Activated CD4-positive, alpha-beta T cell treated with anti-CD3 and anti-CD28 coated beads, Interleukin-10, Interleukin-2, amounts not matched to agents 100 ng/mL and 50 ng/mL, durations not matched to agents 16 hours and 8 hours (primary cell): ENCODE measurements at places on chromosomes 7 and 10.

GRCh38 chr7:70230761-70231160 is 632.5 kb downstream of the AUTS2 start:
- no peak for DNase-seq

DNA sequence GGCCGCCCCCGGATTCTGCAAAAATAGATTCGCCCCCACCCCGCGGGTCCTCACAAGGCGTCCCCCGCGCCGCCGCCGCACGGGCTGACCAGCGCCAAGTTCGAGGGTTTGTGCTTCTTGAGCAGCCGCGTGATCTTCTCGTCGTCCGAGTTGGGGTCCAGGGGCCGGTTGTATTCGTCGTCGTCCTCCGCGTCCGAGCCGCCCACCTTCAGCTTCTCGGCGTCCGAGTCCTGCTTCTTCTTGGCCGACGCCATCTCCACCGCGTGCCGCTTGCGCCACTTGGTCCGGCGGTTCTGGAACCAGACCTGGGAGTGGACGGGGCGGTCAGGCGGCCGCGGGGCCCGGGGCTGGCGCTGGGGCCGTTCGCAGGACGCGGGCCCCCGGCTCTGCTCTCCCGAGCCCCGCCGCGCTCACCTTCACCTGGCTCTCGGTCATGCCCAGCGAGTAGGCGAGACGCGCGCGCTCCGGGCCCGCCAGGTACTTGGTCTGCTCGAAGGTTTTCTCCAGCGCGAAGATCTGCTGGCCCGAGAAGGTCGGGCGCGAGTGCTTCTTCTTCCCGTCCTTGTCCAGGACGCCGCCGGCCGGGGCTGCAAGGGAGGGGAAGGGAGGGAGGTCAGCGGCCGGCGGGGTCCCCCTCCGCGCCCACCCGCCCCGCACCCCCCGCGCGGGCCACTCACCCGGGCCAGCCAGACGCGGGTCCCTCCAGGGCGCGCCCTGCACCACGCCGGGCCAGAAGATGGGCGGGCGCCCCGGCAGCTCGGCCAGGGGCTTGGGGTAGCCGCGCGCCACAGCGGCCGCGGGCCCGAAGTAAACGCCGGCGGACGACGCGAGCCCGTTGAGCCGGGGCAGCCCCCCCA is 853 bp downstream of the NKX6-2 start:
- no peak for DNase-seq

- DNase-seq: no peak
Measured at GRCh38 chr10:101559596-101560297, 28.3 kb downstream of the POLL start.

DNA sequence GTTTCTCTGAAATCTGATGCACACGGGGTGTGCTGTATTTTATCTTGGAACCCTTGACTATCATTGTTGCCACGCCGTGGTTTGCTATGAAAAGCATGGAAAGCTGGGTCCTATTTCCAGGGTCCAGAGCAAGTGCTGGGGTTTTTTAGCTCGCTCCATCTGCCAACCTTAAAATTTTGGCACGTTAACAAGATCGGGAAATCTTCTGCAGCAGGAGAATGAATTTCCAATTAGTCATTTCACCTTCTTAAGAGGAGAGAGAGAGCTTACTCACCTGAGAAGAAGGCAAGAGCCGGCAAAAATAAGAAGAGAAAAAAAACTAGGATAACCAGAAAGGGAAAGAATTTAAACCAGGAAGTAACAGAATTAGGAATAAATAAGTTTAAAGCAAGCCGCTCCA is 223.6 kb upstream of the CELF2 start:
- DNase-seq: no peak

- DNase-seq: no peak
Measured at GRCh38 chr7:152849128-152849527, 89.6 kb downstream of the ACTR3B start.

DNA sequence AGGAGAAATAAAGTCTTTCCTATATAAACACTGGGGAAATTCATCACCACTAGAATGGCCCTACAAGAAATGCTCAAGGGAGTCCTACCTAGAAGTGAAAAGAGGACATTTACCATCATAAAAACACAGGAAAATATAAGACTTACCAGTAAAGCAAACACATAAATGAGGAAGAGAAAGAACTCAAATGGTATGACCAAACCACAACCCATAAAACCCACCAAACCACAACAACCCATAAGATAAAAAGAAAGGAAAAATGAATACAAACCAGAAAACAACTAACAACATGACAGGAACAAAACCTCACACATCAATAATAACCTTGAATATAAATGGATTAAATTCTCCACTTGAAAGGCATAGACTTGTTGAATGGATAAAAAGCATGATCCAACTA is 71.9 kb upstream of the DIP2C start:
- no peak for DNase-seq

DNA sequence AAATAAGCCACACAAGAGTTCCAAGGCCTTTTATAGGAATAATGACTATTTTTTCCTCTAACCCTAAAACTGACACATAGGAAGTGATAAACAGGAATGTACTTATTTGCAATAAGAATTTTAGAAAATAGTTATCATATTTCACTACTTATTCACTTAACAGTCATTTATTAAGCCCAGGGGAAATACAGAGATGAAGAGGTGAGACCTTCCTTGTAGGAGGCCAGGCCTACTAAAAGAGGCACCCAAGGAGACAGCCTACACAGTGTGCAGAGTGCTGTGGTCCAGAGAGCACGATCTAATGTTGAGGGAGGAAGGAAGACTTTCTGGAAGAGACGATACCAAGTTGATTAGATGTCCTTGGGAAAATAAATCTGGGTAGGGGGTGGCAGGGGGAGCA is 45.0 kb upstream of the PPP1R3C start:
- DNase-seq: no peak

DNA sequence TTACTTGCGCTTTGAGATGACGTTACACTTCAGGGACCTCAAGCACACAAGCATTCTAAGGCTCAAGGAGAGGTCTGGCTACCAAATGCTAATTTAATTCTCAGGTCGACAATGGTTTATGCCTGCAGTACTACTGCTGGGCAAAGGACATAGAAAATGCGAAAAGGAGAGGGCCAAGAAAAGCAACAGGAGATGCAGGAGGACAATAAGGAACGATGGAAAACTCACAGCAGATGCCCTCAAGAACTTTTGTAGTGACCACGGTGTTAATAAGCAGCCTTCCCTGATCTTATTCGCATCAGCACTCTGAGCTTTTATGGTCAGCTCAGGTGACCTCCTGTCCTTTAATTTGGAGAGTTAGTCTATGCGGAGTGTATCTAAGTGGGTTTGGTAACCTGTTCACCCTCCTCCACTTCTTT is 146.3 kb downstream of the GPR85 start:
- DNase-seq: no peak

- peak; percentile 38 for DNase-seq
Measured at GRCh38 chr10:100826983-100827818, 81.8 kb downstream of the PAX2 start.

GRCh38 chr10:34978080-34978479 is 112.1 kb downstream of the CUL2 start:
- DNase-seq: no peak

- no peak for DNase-seq
Measured at GRCh38 chr7:66928388-66928787, 7.4 kb downstream of the TMEM248 start.

GRCh38 chr7:105213611-105214010 is 175.1 kb downstream of the SRPK2 start:
- DNase-seq: no peak

- no peak for DNase-seq
Measured at GRCh38 chr7:22584179-22584578, 84.2 kb upstream of the STEAP1B start.

- DNase-seq: no peak
Measured at GRCh38 chr10:71081229-71081560, 131.2 kb upstream of the UNC5B start.

DNA sequence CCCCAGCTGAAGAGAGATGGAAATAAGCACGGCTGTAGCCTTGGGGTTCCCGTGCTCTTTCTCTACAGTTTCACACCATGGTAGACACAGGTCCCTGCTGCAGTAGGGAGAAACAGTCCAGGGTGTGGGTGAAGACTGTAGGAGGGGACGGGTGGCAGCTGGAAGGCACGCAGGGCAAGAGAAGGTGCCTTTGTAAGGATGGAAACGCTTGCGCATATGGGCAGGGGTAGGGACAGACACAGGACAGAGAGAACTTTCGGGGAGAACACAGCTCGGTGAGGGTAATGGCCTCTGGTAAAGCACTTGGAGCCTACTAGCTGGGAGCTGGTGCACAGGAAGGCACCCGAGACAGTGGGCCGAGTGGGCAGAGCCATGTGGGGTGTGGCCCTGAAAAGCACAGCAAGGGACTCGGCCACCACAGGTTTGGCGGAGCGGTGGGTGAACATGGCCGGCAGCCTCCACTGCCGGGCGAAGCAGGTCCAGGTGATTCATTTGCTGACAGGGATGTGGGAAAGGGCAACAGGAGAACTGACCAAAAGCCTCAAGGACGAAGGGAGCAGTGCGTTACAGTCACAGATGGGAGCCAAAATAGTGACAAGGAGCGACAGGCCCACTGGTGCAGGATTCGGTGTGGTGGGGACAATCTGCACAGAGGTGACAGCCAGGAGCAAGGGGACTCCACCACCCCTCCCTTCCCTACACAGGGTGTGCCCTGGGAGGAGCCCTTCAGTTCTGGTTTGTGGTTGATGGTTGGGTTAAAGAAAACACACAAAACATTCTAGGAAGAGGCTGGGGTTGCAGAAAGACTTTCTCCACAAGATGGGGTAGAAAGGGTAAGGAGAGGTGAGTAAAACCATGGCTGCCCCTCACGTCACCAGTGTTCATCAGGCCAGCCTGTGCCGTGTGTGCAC is 97.1 kb downstream of the VOPP1 start:
- DNase-seq: peak; percentile 31

GRCh38 chr7:108093851-108094331 is 36.3 kb downstream of the LAMB4 start:
- DNase-seq: no peak

DNA sequence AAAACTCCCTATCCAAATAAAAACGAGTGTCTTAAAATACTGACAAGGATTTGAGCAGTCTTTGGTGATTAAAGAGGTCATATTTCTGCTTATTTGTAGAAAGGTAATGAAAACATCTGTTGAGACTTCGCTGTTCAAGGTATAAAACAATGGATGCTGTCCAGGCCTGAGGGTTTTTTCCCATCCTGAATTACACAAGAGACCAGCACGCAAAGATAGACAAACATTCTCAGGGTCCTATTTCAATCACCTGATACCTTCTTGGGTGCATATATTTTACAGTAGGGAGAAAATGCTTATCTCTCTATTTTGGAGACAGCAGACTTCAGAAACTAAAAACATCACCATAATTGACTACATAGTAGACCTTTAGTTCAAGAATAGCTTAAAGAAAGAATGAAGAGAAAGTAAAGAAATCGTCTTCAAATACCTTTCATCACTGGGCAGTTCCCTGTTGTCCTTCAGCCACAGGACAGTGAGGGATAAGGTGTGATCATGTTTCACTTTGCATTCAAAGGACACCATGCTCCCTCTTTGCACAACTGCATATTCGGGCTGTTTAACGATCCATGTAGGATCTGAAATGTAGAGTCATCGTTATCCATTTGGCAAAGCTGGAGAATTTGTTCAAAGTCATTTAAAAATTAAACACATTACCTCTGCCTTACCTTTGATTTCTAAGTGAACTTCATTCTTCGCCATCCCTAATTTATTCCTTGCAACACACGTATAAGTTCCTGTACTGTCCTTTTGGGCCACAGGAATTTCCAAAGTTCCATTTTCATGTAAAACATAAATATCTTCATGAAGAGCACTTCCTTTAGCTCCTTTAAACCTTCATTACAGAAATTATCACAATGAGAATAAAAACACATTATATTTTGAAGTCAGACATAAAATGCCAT is 63.7 kb upstream of the LAMB4 start:
- DNase-seq: no peak

GRCh38 chr7:77797734-77798393 is 370 bp downstream of the TMEM60 start:
- DNase-seq: no peak

- peak; percentile 85 for DNase-seq
Measured at GRCh38 chr7:33109005-33109757, at the start of gene RP9. Gene RP9 (minus strand): TSS chr7:33109404. CDS start chr7:33109372, 32 bp downstream.

DNA sequence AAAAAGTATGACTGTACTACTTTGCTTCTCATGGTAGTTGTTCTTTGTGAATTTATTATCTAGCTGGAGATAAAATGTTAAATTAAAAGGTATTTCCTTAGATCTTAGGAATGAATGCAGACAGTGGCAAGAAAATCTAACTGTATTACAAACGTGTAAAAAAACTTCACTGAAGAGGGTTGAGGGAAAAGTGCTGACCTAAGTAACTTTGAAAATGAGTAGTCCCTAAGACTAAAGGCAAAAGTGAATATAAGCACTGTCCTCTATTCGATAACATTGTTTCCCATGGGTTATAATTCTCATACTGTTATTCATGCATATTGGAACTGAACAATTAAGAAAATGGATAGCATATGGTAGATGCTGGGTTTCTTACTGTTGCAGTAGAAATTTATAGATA is 146.7 kb upstream of the EFCAB10 start:
- DNase-seq: no peak

GRCh38 chr10:10247585-10247984 is 770.1 kb upstream of the CELF2 start:
- DNase-seq: no peak

GRCh38 chr10:43204943-43205671 is 61.8 kb downstream of the RASGEF1A start:
- DNase-seq: peak; percentile 75

- no peak for DNase-seq
Measured at GRCh38 chr7:107939573-107940489, 48.8 kb downstream of the DLD start.

DNA sequence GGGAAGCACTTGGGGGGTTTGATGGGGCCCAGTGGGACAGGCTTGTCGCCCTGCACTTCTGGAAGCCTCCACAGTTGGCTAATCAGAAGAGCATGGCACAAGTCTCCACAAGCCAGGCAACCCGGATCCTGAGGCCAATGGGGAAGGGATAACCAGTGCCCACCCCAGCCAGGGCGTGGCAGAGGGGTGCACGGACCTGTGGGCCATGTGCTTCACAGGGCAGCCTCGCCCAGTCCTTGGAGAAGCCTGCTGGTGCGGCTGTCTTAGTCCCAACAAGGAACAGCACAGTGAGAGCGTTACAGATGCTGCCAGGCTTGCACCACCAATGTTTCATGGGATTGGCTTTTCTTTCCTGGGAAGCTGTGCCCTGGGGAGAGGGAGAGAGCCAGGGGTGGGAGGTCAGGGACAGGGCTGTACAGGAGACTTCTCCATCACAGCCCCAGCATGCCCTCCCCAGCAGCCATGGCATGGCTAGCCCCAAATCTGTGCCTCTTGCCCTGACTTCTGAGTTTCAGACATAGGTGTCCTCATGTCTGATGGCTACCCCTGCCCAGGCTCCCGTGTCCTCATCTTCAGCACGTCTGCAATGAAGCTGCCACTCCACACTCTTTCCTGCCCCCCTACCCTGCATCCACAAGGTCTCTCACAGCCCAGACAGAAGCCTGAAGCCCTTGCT is 116.0 kb downstream of the PTPN20 start:
- DNase-seq: no peak

GRCh38 chr10:7338469-7338868 is 72.4 kb downstream of the SFMBT2 start:
- peak; percentile 43 for DNase-seq

GRCh38 chr7:2905500-2905899 is 61.4 kb upstream of the GNA12 start:
- DNase-seq: no peak

GRCh38 chr7:135238112-135238744 is 4.6 kb downstream of the STRA8 start:
- DNase-seq: peak; percentile 34
